Activated T-cell treated with anti-CD3 and anti-CD28 coated beads, Interleukin-2, amount 50 U/mL, for 4 hours (primary cell): ENCODE measurements at places on chromosomes 13 and 19. TPM values are rescaled to one million over a fixed set of nuclear protein-coding genes. Genes with fewer than 3 reads are reported as not detected.

GRCh38 chr13:101514695-101515275 is 62.3 kb downstream of the ITGBL1 start:
- DNase-seq = no peak

DNA sequence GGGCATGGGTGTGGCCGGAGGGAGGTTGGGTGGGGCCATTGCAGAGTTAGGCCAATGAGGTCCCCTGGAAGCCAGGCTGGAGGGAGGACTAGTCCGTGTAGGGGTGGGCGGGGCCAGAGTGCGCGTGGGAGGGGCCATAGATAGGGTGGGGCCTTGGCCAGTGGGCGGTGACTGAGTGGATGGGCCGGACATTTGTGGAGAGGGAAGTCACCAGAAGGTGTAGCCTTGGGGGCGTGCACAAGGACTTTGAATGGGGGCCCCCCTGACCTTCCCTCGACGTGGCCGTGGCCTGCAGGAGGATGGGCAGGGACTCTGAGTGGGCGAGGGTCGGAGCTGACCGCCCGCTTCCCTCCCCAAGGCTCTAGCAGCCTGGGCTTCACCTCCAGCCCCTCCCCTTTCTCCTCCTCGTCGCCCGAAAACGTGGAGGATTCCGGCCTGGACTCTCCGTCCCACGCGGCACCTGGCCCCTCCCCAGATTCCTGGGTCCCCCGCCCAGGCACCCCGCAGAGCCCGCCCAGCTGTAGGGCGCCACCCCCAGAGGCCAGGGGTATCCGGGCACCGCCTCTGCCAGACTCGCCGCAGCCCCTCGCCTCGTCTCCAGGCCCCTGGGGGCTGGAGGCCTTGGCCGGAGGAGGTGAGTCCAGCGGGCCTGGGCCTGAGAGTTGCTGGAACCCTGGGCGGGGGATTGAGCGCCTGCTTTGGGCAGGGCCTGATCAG is 16.5 kb upstream of the B3GNT3 start:
- DNase-seq = no peak

DNA sequence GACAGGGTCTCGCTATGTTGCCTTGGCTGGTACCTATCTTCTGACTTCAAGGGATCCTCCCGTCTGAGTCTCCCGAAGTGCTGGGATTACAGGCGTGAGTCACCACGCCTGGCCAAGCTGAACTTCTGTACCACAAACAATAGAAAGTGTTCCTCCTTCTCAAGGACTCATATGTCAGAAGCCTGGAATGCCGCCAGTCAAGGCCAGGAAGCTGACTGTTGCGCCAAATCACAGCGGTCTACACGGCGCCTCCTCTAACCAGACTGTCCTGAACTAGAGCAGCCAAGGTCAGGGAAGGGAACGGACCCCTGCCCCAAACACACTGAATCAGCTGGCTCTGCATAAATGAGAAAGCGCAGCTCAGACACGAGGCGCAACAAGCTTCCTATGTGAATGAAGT is 14.6 kb downstream of the RAB20 start:
- DNase-seq = no peak

NCR1 gene
- 0.65 TPM for total RNA-seq

GRCh38 chr19:18173054-18173571 is 500 bp upstream of the IFI30 start:
- no peak for DNase-seq

GRCh38 chr19:6476155-6476895 is 5.3 kb downstream of the DENND1C start:
- DNase-seq = peak; percentile 48

DNA sequence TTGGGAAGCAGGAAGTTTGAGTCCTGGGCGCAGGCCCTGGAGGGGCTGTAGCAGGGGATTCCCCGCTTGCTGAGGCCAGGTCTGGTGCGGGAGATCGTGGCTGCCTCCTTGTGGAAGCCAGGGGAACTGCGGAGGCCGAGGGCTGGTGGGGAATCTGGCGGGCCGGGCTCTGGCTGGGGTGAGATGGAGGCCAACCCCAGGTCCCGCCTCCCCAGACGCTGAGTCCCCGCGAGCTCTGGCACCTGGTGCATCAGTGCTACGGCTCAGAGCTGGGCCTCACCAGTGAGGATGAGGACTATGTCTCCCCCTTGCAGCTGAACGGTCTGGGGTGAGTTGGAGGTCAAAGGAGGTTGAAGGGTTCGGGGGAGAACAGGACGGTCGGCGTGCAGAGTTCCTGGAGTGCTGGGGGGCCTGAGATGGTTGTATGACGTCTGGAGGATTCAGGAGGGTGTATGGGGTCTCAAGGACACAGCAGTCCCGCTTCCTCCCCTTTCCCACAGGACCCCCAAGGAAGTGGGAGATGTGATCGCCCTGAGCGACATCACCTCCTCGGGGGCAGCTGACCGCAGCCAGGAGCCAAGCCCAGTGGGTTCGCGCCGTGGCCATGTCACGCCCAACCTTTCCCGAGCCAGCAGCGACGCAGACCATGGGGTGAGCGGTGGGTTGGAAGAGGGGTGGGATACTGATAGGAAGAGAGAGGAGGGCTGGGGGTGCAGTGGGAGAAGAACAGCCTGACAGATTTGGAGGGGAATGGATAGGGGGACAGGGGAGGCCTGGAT is 13.1 kb downstream of the GRAMD1A start:
- peak; percentile 81 for DNase-seq

DNA sequence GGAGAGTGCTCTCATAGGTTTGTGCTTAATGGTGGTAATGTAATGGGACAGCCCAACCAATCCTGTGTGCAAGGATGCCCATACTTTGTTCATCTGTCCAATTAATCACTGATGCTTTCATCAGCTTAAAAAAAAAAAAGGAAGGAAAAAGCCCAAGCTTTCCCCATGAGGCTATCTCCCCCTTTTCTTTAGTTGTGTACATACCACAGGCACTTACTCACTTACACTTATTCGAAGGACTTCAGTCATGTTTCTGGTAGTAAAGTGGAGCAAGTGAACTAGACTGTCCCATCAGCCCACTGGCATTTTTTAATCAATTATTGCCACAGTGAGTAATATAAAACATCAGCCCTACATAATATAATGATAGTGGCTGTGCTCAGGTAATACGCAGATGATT is 183.5 kb upstream of the UFM1 start:
- DNase-seq = no peak

SERPINE3 gene
- not detected for total RNA-seq

- DNase-seq = no peak
Observed at GRCh38 chr19:5990289-5990797, 12.4 kb upstream of the RANBP3 start.

DNA sequence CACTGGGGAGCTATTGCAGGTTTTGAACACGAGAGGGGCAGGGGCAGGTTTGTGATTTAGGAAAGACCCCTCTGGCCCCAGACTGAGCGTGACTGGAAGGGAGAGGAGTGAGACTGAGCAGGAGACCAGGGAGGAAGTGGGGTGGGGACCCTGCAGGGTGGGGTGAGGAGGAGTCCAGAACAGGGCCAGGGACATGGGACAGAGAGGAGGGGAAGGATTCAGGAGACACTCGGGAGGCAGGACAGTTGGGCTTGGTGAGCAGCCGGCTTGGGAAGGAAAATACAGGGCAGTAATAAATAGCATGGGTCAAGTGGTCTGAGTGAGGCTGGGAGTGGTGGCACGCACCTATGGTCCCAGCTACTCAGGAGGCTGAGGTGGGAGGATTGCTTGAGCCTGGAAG is 9.4 kb downstream of the FOSB start:
- no peak for DNase-seq

- no peak for DNase-seq
Observed at GRCh38 chr13:27168086-27168485, 3.5 kb downstream of the USP12 start.

- no peak for DNase-seq
Observed at GRCh38 chr13:111380431-111380830, 60.0 kb downstream of the TEX29 start.
